ENCODE measurements at places on chromosomes 2 and 18. TPM values are rescaled to one million over a fixed set of nuclear protein-coding genes. Genes with fewer than 3 reads are reported as not detected.
A peak's percentile ranks its signal among the peaks of the same experiment; 100 is the strongest.

- no peaks in the 10 kb centered on the region for H3K36me3 ChIP-seq
- no peaks in the 10 kb centered on the region for H3K4me1 ChIP-seq
- no peak overlapping the region for H3K4me3 ChIP-seq
- no peak overlapping the region for H3K27ac ChIP-seq
These were observed 13.1 kb downstream of the KCNIP3 start for GRCh38 chr2:95310216-95310615.

DNA sequence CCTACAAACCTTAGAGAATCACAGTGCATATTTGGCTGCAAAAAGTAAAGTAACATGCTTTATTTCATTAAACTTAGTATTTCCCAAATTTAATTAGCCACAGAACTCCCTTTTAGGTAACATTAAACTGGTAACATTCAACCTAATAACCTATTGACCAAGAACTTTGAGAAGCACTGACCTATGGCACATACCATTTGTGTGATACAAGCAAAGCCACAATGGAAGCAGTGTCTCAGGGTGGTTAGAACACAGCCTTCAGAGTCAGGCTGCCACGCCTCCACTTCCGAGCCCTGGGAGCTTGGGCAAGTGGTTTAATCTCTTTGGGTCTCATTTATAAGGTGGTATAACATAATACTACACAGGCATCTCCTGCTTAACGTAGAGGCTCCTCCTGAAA lies 301.4 kb downstream of the PDE11A start:
- H3K27ac ChIP-seq = no peak overlapping the region
- peaks cover 16% of the 10 kb centered on the region for H3K27me3 ChIP-seq
- no peak overlapping the region for H3K4me3 ChIP-seq
- no peak for DNase-seq

DNA sequence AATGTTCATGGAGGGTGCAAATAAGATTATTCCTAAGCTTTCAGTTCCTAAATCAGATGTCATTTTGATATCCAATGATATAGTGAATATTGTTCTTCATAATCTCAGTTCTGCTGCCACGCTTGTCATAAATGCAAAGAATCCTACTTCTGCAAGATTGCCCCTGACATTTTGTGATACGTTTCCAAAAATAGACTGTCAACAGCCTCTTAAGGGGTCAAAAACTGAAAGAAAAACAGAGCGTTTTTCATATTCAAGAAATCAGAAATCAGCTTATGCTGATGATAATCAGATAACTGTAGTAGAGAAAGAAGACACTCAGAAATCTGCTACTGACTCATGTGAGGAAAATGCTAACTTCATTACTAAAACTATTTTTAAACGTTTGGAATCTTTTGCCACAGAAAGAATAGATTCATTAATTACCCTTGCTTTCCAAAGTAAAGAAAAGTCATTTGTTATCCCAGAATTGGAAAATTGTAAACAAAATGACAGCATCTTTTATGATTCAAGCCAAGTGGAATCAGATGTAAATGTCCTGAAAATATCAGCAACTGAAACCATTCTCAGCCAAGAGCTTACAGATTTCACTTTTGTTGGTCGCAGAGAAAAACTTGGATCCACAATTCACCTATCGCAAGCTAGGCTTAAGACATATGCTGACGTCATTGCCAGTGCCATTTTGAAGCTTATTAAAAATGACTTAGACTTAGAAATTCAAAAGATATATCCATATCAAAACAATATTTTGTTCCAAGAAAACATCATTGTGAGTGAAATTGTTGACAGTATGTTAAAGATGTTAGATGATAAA lies 55.1 kb downstream of the FSIP2 start:
- H3K27ac ChIP-seq = no peak overlapping the region
- peaks cover 2% of the 10 kb centered on the region for H3K36me3 ChIP-seq
- no peaks in the 10 kb centered on the region for H3K4me1 ChIP-seq

GRCh38 chr2:240467659-240468302 lies 32.3 kb downstream of the GPC1 start:
- DNase-seq = peak; percentile 92
- H3K4me1 ChIP-seq = peaks cover 11% of the 10 kb centered on the region
- peaks cover 14% of the 10 kb centered on the region for H3K36me3 ChIP-seq
- no peak overlapping the region for H3K27ac ChIP-seq

DNA sequence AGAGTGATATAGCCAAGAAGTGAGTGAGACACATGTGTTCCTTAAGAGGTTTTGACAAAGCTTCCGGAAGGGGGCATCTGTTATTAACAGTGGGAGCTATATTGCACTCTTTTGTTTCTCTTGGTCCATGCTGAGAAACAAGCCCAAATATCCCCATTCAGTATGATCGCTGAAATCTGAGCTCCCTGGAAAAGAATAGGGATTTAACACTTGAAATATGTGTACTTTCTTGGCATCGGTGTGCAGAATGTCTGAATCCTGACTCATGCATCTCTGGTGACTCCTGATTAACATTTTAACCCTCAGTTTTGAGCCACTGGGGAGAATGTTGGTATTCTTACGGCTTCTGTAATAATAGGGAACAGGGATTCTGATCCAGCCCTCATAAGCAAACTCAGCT lies 448.1 kb downstream of the TSN start:
- H3K4me3 ChIP-seq = no peak overlapping the region
- H3K27me3 ChIP-seq = peaks cover 4% of the 10 kb centered on the region
- no peaks in the 10 kb centered on the region for H3K36me3 ChIP-seq
- no peak for DNase-seq

DNA sequence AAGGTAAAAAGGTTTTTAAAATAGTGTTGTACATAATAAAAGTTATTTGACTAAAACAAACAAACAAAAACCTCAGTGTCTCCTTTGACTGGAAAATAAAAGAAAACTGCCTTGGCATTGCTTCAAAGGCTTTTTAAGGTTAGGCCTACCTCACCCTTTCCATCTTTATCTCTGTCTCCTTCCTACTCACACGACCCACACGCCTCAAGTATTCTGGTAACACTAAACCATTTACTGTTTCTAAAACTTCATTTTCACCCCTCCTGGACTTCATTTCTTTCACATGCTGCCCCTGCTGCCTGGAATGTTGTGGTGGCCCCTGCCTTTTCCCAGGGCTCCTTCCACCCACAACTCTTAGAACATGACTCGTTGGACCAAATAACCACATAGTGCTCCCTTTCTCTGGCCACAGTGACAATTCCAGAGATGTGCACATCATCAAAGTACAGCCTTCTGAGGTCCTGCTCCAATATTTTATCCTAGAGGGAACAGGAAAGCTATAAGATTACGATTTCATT lies 54.0 kb downstream of the ERBB4 start:
- H3K4me1 ChIP-seq = peaks cover 7% of the 10 kb centered on the region
- H3K36me3 ChIP-seq = no peaks in the 10 kb centered on the region
- no peak overlapping the region for H3K4me3 ChIP-seq
- DNase-seq = no peak
- H3K27ac ChIP-seq = no peak overlapping the region
- no peaks in the 10 kb centered on the region for H3K27me3 ChIP-seq

GRCh38 chr18:50297621-50298442 lies 10.3 kb upstream of the CXXC1 start:
- peak overlapping the region; percentile 74 for H3K4me3 ChIP-seq
- H3K4me1 ChIP-seq = peaks cover 5% of the 10 kb centered on the region
- H3K27ac ChIP-seq = no peak overlapping the region
- peaks cover 41% of the 10 kb centered on the region for H3K27me3 ChIP-seq
- no peak for DNase-seq

- H3K4me3 ChIP-seq = no peak overlapping the region
- H3K4me1 ChIP-seq = no peaks in the 10 kb centered on the region
- H3K27me3 ChIP-seq = peaks cover 32% of the 10 kb centered on the region
- no peak for DNase-seq
- no peak overlapping the region for H3K27ac ChIP-seq
- no peaks in the 10 kb centered on the region for H3K36me3 ChIP-seq
These were observed 9.7 kb upstream of the IL1RN start for GRCh38 chr2:113117541-113118262.

GRCh38 chr2:174529916-174530315 lies 43.1 kb upstream of the GPR155 start:
- no peaks in the 10 kb centered on the region for H3K27me3 ChIP-seq
- H3K27ac ChIP-seq = no peak overlapping the region
- peaks cover 10% of the 10 kb centered on the region for H3K4me1 ChIP-seq
- H3K4me3 ChIP-seq = no peak overlapping the region
- no peaks in the 10 kb centered on the region for H3K36me3 ChIP-seq
- DNase-seq = no peak

DNA sequence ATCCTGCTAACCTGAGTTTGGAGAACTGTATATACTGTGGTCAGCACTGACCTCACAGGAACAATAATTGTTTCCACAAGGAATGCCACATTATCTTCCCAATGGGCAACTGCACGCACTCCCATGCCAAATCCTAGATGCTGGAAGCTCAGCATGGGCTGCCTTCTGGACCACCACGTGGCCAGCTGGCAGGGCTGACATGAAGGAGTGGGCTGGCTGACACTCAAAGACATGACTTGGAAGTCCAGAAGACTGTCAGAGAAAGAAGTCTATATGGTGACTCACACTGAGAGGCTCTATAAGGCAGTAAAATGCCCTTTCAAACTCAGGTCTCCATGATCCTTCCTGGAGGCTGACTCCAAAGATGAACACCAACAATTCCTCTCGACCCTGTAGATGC lies 98.4 kb upstream of the RNF152 start:
- peak overlapping the region; percentile 87 for H3K27ac ChIP-seq
- DNase-seq = no peak
- no peak overlapping the region for H3K4me3 ChIP-seq
- H3K36me3 ChIP-seq = peaks cover 2% of the 10 kb centered on the region
- no peaks in the 10 kb centered on the region for H3K27me3 ChIP-seq
- peaks cover 67% of the 10 kb centered on the region for H3K4me1 ChIP-seq

GRCh38 chr2:11065833-11066485 lies 89.3 kb upstream of the SLC66A3 start:
- no peaks in the 10 kb centered on the region for H3K4me1 ChIP-seq
- H3K4me3 ChIP-seq = no peak overlapping the region
- H3K27me3 ChIP-seq = peaks cover 18% of the 10 kb centered on the region
- H3K36me3 ChIP-seq = peaks cover 4% of the 10 kb centered on the region

- DNase-seq = no peak
- peaks cover 39% of the 10 kb centered on the region for H3K27me3 ChIP-seq
- no peak overlapping the region for H3K27ac ChIP-seq
- no peaks in the 10 kb centered on the region for H3K36me3 ChIP-seq
- no peaks in the 10 kb centered on the region for H3K4me1 ChIP-seq
These were observed 3.8 kb downstream of the CXCR2 start for GRCh38 chr2:218129458-218130135.

DNA sequence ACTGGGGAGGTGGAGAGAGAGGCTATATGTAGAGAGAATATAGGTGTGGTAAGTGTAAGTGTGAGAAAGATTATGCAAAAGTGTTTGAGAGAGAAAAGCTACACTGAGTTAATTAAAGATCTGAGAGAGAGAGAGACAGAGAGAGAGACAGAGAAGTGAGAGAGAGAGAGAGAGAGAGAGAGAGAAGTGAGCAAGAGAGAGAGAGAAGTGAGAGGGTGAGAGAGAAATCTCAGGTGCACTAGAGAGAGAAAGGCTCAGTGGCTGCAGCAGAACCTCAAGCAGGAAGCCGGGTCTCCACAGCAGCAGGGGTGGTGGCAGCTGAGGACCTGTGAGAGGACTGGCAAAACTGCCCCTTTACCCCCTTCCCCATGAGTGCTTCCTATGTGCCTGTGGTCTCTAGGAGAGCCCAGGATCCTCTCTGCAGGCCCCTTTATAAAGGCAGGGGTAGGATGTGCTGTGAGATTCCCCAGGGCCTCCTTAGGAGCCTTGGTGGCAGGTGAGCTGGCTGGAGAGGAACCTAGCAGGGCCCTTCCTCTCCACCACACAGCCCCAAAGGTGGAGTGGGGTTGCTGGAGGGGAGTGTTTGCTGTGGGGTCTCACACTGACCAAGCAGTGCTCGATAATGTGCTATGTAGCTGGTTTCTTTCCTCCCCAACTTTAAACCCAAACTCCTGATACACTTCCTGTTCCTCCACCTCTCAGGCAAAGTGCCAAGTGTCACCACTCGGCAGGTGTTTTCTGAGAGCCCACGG lies 52.6 kb downstream of the SLC4A5 start:
- peaks cover 3% of the 10 kb centered on the region for H3K36me3 ChIP-seq
- H3K27ac ChIP-seq = no peak overlapping the region
- no peak overlapping the region for H3K4me3 ChIP-seq
- DNase-seq = no peak
- H3K27me3 ChIP-seq = peaks cover 2% of the 10 kb centered on the region
- H3K4me1 ChIP-seq = peaks cover 21% of the 10 kb centered on the region

- H3K36me3 ChIP-seq = no peaks in the 10 kb centered on the region
- no peak overlapping the region for H3K4me3 ChIP-seq
- no peak for DNase-seq
These were observed 30.9 kb upstream of the IER3IP1 start for GRCh38 chr18:47206945-47207637.

DNA sequence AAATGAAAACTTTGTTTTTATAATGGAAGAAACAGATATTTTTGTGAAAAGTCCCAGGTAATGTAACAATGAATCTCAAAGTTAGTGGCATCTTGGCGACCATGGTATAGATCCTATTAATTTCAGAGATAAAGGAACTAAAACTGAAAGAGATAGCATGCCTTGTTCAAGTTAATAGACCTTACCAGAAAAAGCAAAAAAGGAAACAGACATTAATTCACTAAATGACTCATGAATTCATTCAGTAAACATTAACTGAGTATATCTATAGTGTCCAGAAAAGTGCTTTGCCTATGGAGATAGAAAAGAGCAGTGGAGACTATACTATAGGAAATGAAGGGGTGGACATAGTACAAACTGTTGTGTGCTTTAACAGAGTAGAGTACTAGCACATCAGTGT lies 763.3 kb downstream of the TRIB2 start:
- H3K27me3 ChIP-seq = no peaks in the 10 kb centered on the region
- no peaks in the 10 kb centered on the region for H3K36me3 ChIP-seq
- H3K4me3 ChIP-seq = no peak overlapping the region

DNA sequence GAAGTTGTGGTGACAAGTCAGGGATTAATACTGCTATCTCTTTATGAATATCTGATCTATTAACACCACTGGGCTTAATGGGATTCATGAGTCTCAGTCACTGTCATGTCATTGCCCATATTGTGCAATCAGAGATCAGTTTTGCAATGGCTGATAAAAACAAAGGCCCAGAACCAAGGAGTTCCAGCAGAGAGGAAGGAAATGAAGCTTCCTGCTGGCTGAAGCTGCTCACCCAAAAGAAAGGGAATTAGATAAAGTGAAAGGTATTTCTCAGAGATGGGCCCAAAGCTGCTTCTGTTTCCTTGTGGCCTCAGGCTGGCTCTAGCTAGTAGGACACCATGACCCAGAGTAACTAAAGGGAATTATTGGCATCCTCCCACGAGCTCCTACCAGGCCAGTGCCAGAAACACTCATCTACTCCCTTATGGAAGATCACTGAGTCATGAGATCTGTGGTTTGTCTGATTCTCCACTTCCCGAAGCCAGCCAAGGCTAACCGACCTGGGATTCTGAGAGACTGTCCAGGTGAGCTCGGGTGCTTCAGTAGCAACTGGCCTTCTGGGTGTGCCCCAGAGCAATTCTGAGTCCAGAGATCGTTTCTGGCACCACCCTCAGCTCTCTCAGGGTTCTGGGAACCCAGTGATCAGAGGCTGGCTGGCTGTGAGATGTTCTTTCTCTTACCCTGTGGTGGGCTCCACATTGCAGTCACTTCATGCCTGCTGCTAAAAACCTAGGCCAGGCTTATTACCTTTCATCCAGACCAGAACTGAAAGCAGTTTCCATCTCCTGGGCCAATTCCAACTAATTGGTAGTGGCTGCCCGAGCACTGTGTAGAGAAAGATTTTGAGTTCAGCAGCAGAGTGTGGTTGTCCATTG lies 129.5 kb upstream of the PELI1 start:
- H3K4me1 ChIP-seq = peaks cover 59% of the 10 kb centered on the region
- no peak overlapping the region for H3K4me3 ChIP-seq
- no peaks in the 10 kb centered on the region for H3K27me3 ChIP-seq
- no peaks in the 10 kb centered on the region for H3K36me3 ChIP-seq
- no peak for DNase-seq
- H3K27ac ChIP-seq = peak overlapping the region; percentile 86

Gene OTOS
- not detected for total RNA-seq

Gene STPG4
- total RNA-seq = 0.25 TPM

Gene LDAH
- 18.1 TPM for total RNA-seq

Gene FSHR
- not detected for total RNA-seq

Gene FAM124B
- total RNA-seq = not detected

Measured in chondrocyte (in vitro differentiated cells).